Esophagus squamous epithelium (tissue), 5 donors: ENCODE measurements at places on chromosomes 7 and 10. TPM values are rescaled to one million over a fixed set of nuclear protein-coding genes. Genes with fewer than 3 reads are reported as not detected.

GRCh38 chr10:43391496-43391895 is 17.5 kb downstream of the HNRNPF start:
- H3K4me1 ChIP-seq = peaks cover 14% of the 10 kb centered on the region
- H3K4me3 ChIP-seq = no peak overlapping the region
- peaks cover 87% of the 10 kb centered on the region for H3K36me3 ChIP-seq
- no peak overlapping the region for H3K27ac ChIP-seq
- H3K27me3 ChIP-seq = no peaks in the 10 kb centered on the region
- DNase-seq = no peak

DNA sequence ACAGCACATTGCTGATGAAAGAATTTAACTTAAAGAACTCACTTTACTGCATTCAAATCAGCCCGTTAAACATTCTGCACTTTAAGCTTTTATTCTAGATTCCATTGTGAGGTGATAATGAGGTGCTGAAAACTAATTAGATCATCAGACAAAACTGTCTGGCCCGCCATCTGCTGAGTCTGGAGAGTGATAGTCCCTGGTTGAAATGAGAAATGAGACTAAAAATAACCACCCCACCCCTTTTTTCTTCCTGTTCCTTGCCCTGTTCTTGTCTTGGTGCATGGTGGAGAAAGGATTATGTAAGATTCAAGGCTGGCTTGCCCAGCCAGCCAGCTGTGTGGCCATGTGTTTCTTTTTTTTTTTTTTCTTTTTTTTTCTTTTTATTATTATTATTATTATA is 277.0 kb upstream of the COBL start:
- no peaks in the 10 kb centered on the region for H3K4me1 ChIP-seq
- H3K4me3 ChIP-seq = no peak overlapping the region
- no peak for DNase-seq
- no peaks in the 10 kb centered on the region for H3K27me3 ChIP-seq
- H3K36me3 ChIP-seq = no peaks in the 10 kb centered on the region

DNA sequence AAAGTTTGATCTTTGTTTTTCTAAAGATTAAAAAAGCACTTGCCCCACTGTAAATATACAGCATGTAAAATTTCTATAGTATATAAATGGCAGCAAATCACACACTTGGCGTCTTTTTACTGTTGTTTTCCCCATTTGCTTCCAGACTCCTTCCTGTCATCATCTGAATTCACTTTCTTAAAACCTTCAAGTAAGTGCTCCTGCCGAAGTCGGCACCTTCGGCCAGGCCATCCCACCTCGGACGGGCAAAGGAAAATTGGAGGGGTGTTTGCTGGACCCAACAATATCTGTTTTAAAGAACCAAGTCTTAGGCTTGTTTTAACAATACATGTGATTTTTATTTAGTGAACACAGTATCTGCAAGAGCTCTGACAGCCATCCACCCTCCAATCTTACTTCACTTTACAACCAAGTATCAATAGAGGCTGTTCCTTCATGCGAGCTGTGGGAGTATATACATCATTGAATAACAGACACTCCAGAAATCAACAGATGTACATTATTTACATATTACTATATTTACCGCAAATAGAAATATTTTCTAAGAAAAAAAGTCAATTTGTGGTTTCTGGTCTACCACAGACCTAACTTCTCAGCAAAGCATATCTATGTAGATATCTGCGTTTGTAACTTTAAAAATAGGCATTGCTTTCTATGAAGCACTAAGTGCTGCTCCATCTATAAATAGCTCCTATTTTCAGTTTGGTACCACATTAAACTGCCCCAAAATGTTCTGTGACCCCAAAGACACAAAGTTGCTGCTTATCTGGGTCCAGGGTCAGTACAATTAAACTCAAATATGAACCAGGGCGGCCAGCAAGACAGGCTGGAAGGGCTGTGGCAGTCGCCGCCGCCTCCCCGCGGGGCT is 110.7 kb downstream of the CYTH3 start:
- H3K36me3 ChIP-seq = peaks cover 20% of the 10 kb centered on the region
- DNase-seq = no peak
- no peak overlapping the region for H3K4me3 ChIP-seq

- H3K27ac ChIP-seq = no peak overlapping the region
- no peak for DNase-seq
- no peaks in the 10 kb centered on the region for H3K27me3 ChIP-seq
- peaks cover 2% of the 10 kb centered on the region for H3K4me1 ChIP-seq
These were observed 28.2 kb downstream of the UMAD1 start for GRCh38 chr7:7668706-7669105.

LGI1 gene
- total RNA-seq = 0.41 TPM

DOCK1 gene
- 83.4 TPM for total RNA-seq

DNA sequence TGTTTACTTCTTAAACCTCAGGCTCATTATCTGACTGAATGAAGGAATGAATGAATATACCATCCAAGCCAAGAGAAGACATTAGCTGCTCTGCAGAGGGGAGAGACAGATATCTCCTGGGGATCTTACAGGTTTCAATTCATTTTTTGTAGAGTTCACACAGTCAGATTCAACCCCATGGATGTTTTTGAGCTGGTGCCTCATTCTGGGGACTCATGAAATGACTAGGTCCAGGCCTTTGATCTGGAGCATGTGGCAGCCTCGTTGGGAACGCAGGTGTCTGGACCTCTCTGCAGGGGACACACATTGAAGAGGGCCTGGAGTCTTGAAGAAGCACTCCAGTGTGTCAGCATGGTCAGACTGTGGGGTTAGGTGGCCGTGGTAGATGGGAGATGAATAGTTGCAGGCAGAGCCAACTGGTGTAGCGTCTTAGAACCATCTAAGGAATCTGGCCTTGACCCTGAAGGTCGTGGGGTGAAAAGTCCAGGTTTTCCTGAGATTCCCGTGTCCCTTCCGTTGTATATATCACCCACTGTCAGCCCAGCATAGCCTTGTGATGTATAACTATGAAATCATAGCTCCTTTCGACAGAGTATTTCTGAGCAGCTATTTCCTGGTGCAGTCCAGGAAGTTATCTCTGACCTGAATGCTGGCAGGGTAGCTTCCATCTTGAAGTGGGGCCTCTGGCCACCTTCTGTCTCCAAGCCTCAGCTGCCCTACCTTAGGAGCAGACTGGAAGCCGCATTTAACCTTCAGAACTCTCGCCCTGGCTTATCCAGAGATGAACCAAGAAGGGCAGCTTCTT is 22.3 kb downstream of the BTBD16 start:
- H3K27me3 ChIP-seq = no peaks in the 10 kb centered on the region
- no peak overlapping the region for H3K4me3 ChIP-seq
- no peak overlapping the region for H3K27ac ChIP-seq
- no peaks in the 10 kb centered on the region for H3K4me1 ChIP-seq
- no peaks in the 10 kb centered on the region for H3K36me3 ChIP-seq

GRCh38 chr7:130266961-130267321 is 278 bp downstream of the CPA2 start:
- H3K36me3 ChIP-seq = no peaks in the 10 kb centered on the region
- no peak for DNase-seq
- H3K4me1 ChIP-seq = peaks cover 5% of the 10 kb centered on the region
- H3K27ac ChIP-seq = no peak overlapping the region
- H3K4me3 ChIP-seq = no peak overlapping the region

PIP gene
- not detected for total RNA-seq

GRCh38 chr10:11095374-11095801 is 77.7 kb downstream of the CELF2 start:
- no peaks in the 10 kb centered on the region for H3K27me3 ChIP-seq
- no peaks in the 10 kb centered on the region for H3K36me3 ChIP-seq
- H3K4me3 ChIP-seq = no peak overlapping the region
- H3K27ac ChIP-seq = no peak overlapping the region
- peaks cover 12% of the 10 kb centered on the region for H3K4me1 ChIP-seq
- DNase-seq = no peak

NXPH1 gene
- total RNA-seq = not detected

GRCh38 chr7:140624392-140625191 is 16.0 kb downstream of the DENND2A start:
- no peaks in the 10 kb centered on the region for H3K36me3 ChIP-seq
- H3K4me3 ChIP-seq = no peak overlapping the region
- H3K27ac ChIP-seq = peak overlapping the region; percentile 69

GRCh38 chr7:49060743-49061142 is 136.4 kb downstream of the CDC14C start:
- H3K4me1 ChIP-seq = no peaks in the 10 kb centered on the region
- H3K36me3 ChIP-seq = no peaks in the 10 kb centered on the region
- no peak for DNase-seq
- H3K4me3 ChIP-seq = no peak overlapping the region
- no peaks in the 10 kb centered on the region for H3K27me3 ChIP-seq

- no peaks in the 10 kb centered on the region for H3K27me3 ChIP-seq
- peak overlapping the region; percentile 7 for H3K27ac ChIP-seq
- no peak for DNase-seq
- H3K36me3 ChIP-seq = no peaks in the 10 kb centered on the region
- H3K4me1 ChIP-seq = peaks cover 22% of the 10 kb centered on the region
- H3K4me3 ChIP-seq = peak overlapping the region; percentile 64
These were observed 3.1 kb downstream of the HERPUD2 start for GRCh38 chr7:35691827-35692307.

DNA sequence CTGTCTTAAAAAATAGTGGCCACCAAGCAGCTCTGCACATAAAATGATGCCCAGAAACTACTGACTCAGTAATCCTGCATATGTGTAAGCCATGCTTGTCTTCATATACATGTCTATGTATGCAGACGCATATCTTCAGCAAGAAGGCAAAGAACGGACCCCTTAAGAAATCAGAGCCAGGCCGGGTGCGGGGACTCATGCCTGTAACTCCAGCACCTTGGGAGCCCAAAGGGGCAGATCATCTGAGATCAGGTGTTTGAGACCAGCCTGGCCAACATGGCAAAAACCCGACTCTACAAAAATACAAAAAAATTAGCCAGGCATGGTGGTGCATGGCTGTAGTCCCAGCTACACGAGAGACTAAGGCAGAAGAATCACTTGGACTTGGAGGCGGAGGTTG is 295.0 kb downstream of the TCERG1L start:
- H3K27me3 ChIP-seq = no peaks in the 10 kb centered on the region
- no peak overlapping the region for H3K27ac ChIP-seq
- H3K4me1 ChIP-seq = no peaks in the 10 kb centered on the region
- H3K4me3 ChIP-seq = no peak overlapping the region

INA gene
- total RNA-seq = 1.5 TPM

DNA sequence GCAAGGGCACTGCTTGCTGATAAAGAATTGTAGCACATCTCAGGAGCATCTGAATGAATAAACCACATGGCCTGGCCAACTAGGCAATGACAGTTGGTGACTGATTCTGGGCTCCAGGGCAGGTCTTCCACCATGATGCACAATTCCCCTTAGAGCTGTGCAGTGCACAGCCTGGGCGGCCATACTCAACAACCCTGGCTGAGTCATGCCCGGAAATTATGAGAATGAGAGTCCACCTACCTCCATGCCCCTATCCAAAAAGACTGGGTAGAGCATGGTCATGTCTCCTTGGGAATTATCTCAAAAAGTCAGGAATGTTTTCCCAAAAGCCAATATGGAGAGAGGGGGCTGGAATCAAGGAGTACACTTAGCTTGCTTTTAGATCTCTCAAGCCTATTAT is 425.6 kb downstream of the PLXNA4 start:
- H3K4me3 ChIP-seq = no peak overlapping the region
- no peaks in the 10 kb centered on the region for H3K27me3 ChIP-seq
- H3K36me3 ChIP-seq = no peaks in the 10 kb centered on the region
- no peak overlapping the region for H3K27ac ChIP-seq

FAM25A gene
- total RNA-seq = 96.0 TPM

DNA sequence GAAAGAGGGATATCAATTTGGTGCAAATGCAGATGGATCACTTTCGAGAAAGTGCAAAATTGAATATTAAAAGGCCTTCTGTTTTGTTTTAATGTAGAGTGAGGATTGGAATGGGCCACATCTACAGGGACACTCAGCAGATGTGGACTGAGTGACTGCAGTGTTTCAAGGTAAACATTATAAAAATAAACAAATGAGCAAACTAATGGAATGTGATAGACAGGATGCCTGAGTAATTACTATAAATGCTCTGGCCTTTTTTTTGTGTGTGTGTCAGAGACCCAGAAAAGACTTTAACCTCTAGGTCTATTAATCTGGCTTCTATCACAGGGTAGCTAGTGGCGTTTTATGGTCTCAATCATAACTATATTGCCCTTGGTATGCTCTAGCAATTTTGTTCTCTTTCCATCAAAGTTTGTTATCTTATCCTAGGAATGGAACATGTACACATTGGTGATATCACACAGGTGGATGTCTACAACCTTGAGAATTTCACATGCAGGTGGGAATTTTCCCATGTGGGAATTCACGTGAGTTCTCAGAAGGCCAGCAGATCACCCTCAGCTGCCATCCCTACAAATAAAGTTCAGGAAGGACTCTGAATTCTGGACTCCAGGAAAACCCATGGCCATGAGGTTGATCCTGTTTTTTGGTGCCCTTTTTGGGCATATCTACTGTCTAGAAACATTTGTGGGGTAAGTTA is at the start of gene CPA2:
Gene CPA2 (plus strand): TSS at position 606 of the 703 bp plus-strand sequence. CDS start 19 bp downstream, at position 625.
- no peaks in the 10 kb centered on the region for H3K36me3 ChIP-seq
- H3K4me1 ChIP-seq = peaks cover under 1% of the 10 kb centered on the region
- DNase-seq = no peak
- no peaks in the 10 kb centered on the region for H3K27me3 ChIP-seq
- no peak within 1 kb of the TSS for H3K4me3 ChIP-seq

DNA sequence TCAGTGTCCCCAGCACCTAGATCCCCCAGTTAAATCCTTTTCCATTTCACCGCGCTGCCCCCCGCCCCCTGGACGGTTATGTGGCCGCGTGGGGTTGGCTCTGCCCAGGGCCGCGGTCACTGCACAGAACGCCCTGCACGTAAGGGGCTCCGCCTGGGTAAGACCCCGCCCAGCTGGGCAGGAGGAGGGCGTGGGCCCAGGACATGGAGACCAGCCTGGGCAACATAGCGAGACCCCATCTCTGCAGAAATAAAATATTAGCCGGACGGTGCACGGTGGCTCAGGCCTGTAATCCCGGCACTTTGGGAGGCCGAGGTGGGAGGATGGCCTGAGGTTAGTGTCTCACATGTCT is 650 bp upstream of the ZFAND2A start:
- H3K4me3 ChIP-seq = peak overlapping the region; percentile 89
- no peak for DNase-seq
- no peaks in the 10 kb centered on the region for H3K27me3 ChIP-seq
- peaks cover 30% of the 10 kb centered on the region for H3K4me1 ChIP-seq

DNA sequence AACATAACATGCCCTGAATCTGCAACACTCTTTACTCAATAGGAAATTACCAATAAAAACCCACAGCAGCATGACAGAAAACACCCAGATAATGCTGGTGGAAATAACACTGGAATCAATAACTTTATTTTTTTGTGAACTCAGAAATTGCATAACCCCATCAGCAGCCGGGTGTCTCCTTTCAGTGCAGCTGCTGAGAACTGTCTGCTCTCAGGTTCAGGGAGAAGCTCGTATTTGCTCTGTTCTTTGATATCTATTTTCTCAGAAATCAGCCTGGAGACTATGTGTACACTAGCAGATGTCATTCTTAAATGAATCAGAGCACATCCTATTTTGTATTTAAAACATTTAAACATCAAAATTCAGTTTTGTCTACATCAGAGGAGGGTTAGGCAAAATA is 506.0 kb downstream of the POM121L12 start:
- H3K4me3 ChIP-seq = no peak overlapping the region
- H3K27ac ChIP-seq = no peak overlapping the region
- H3K4me1 ChIP-seq = no peaks in the 10 kb centered on the region
